ENCODE measurements at places on chromosomes 1 and 21.

DNA sequence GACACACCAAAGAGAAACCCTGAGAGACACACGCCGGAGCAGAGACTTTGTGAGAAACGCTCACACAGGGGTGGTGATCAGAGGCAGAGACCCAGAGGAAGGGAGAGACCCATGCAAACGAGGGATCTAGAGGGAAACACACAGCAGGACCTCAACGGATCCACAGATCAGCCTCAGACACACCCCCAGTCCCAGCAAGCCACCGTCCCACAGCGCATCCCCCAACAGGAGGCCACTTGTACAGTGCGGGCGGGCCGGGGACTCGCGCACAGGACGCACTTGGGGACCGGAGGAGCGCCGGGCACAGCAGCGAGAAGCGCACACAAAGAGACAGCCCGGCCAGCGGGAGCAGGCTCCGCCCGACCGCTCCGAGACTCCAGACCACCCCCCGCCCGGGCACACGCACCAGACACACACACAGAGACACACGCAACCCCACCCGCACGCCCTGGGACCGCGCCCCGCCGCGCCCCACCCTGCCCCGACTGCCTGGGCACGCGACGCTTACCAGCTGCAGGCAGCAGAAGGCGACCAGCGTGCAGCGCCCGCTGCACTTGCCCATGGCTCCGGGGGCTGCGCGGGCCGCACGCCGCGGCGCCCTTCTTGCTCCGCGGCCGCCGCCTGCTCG lies 587 bp downstream of the NKAIN1 start:
- DNase-seq = no peak

DNA sequence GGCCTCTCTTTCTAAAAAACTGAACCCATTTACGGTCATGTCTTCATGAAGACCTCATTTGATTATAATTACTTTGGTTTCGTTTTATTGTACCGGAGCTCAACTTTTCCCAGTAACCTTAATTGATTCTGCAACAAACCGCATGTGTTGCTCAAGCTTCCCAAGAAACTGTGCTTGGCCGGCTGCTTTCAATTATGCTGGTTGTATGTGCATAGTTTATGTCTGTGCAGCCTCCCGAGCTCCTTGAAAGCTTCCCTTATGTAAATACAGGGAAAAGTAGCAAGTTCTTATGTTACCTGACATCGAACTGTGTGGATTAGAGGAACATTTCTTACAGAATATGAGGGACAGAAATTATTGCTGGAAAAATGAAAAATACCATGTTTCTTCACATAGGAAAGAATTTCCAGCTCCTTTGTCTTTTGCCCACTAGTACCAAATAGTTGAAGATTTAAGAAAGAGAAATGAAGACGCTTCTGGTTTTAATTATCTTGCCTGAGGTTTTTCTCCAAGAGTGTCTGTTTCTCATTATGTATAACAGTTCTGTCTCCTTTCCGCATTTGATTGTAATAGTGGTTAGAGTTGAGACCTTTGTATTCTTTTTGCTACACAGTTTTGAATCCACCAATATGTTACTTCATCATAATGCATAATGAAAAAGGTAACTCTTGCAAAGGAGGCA lies 2.1 kb downstream of the VCAM1 start:
- no peak for DNase-seq

- no peak for DNase-seq
Observed at GRCh38 chr1:174768516-174768915, 231.2 kb upstream of the CACYBP start.

DNA sequence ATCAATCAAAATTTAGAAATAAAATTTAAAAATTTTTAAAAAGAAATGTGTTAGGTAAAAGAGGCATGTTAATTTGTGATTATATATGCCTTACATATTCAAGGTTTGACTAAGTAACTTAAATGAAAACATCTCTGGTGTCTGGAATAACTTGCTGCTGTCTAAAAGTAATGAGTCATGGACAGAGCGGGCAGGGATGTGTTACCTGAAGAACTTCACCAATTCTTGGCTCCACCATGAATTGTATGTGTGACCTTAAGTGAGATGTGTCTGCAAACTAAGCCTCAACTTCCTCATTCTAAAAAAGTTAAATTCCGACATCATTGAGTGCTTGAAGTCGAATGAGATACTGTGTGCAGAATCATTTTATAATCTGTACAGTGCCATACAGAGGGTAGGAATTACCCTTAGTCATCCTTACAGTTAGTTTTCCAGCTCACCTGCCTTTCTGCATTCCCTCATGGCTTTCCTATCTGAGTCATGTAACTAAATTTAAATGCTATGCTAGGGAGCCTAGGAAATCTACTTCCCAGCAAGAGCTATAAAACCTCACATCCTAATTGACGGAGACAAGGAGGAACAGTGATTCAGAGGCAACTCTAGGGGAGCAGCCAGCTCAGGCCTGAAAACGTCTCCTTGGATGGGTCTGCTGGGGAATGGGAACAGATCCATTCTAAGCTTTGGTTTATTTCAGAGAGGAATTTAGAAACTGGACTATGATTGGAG lies 100.7 kb upstream of the TSPAN2 start:
- no peak for DNase-seq

All from activated naive CD4-positive, alpha-beta T cell treated with Interleukin-2 at 50 U/mL for 16 hours (primary cell).